Amniotic stem cell (primary cell): ENCODE measurements at places on chromosomes 5 and 9.
A peak's percentile ranks its signal among the peaks of the same experiment; 100 is the strongest.

- no peak for DNase-seq
These were observed 17.4 kb downstream of the NRG2 start for GRCh38 chr5:140025736-140026135.

DNA sequence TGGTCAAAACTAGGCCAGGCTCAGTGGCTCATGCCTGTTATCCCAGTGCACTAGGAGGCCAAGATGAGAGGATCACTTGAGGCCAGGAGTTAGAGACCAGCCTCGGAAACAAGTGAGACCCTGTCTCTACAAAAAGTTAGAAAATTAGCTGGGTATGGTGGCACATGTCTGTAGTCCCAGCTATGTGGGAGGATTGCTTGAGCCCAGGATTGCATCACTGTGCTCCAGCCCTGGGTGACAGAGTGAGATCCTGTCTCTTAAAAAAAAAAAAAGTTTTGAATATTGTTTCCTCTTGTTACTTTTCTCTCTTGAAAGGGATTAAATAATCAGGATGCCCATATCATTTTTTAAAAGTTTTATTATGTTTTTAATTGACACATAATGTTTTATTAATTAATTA, 7.6 kb downstream of the ARHGEF37 start:
- no peak for DNase-seq

- no peak for DNase-seq
These were observed 5.5 kb upstream of the CDHR2 start for GRCh38 chr5:176543428-176544182.

- DNase-seq, result no peak
These were observed 7.1 kb upstream of the CORO2A start for GRCh38 chr9:98199388-98200033.

- peak; percentile 34 for DNase-seq
These were observed 76.0 kb downstream of the ARL15 start for GRCh38 chr5:54234304-54234933.

DNA sequence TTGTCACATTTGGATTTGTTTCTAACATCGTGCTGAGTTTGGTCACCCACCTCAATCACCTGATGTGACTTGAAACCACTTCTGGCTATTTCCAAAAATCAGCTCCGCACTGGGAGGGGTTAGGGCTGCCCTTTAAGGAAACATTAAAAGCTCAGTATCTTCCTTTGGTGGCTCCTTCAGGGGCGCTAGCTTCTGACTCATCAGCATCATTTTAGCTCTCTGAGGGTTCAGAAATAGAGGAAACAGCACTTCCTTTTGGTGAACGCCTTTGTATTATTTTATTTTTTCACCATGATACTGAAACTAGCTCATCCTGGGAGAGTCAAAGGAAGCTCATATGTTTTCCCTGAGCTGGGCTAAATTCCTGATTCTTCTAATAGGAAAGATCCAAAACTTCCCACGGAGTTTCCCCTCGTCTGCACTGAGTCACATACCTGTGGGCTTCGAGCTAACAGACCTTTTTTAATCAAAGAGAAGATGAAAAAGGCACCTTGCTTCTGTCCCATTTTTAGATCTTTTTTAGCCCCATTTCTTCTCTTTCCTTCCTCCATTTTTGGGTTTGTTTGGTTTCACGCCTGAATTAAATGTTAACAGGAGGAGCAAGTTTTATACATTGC, 48.2 kb downstream of the ROPN1L start:
- DNase-seq, result no peak

DNA sequence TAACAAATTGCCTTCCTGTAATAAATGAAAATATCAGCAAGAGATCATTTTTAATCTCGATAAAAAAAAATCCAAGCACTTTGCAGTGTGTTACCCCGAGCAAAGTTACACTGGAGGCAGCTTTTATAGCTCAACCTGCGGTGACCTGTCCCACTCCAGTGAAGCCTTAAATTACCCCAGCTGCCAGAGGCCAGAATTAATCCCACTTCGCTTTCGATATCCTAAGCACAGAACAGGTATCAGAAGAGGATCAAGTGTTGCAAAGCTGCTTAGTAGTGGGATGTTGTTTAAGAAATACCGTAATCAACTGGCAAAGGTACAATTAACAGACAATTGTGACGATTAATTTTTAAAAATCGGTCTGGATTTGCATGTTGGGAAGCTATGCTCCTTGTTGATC, 314.0 kb downstream of the AGTPBP1 start:
- DNase-seq, result no peak

- DNase-seq, result no peak
These were observed 52.1 kb upstream of the ERBIN start for GRCh38 chr5:65874241-65874640.

GRCh38 chr9:81632599-81632998, 56.7 kb downstream of the TLE1 start:
- DNase-seq, result peak; percentile 65

DNA sequence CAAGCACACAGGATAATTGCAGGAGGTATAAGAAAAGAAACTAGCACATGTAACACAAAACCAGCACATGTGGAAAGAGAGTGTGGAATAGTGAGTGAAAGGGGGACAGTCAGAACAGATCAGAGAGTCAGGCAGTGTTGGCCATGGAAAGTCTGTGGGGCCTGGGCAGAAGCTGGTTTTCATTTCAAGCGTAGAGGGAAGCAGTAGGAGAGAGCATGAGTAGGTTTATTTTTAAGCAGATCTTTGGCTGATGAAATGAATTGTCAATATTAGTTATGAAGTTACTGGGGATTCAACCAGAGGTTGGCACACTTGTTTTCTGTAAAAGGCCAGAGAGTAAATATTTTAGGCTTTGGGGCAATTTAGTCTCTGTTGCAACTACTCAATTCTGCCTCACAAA, 283.1 kb downstream of the SMARCA2 start:
- DNase-seq, result no peak

GRCh38 chr9:15640121-15640520, 87.3 kb downstream of the CCDC171 start:
- DNase-seq, result no peak

DNA sequence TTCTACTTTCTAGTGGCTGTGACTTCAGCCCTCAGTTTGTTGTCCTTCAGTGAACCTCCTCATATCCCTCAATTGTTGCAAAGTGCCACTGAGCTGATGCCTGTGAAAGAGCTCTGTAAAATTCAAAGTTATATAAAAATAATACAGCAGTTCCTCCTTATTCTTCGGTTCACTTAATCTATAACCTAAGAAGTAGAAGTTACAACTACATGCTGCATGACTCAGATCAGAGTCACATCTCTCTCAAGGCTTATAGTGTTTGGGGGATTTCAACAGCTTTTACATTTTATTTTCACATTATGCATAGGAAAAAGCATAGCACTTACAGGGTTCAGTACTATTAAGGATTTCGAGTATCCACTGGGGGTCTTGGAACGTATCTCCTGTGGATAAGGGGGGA, 25.1 kb upstream of the GCNT1 start:
- no peak for DNase-seq

DNA sequence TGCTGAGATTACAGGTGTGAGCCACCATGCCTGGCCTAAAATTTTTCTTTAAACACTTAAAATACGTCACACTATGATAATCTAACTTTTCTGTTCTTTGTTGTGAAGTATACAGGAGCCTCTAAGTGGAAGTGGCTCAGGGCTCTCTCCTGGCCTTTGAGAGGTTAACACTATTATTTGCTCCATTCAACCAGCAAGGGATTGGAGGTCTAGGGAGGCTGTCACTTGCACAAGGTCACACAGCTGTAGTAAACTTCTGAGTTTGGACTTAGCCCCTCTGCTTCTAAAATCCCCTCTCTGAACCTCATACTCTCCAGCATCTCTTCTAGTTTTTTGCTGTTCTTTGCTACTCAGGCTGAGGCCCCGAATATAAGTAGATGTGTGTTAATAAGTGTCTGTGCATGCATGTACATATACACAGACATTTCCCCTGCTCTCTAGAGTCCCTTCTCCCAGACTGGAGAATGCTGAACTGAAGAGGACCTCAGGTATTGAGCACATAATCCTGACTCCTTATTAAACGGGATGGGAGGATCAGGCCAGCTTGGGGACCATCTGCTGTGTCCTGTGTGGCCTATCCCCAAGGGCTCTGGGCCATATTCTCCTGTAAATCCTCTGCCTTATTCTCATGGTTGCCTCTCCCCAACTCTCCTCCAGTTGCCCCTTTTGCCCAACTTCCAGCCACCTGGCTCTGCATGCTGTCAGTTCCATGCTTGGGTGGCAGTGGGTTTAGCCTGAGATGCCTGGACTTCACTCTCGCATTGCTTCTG, 87.0 kb upstream of the SPRY4 start:
- no peak for DNase-seq

DNA sequence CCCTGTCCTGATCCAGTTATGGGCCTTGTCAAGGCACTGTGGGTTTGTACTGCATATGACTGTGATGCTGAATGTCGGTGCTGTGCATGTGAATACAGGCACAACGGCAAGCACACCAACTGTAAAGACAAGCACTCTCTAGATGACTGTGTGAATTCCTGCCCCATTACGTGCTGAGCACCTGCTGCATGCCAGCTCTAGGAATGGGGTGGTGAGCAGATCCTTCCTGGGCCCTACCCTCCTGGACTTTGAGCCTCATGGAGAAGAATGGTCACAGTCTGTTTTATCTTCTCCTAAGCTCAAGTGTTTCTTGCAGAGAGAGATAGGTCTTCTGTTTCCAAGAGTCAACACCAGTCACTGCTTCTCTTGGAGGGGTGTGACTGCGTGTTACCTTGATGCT, 56.0 kb upstream of the RARS1 start:
- DNase-seq, result no peak

DNA sequence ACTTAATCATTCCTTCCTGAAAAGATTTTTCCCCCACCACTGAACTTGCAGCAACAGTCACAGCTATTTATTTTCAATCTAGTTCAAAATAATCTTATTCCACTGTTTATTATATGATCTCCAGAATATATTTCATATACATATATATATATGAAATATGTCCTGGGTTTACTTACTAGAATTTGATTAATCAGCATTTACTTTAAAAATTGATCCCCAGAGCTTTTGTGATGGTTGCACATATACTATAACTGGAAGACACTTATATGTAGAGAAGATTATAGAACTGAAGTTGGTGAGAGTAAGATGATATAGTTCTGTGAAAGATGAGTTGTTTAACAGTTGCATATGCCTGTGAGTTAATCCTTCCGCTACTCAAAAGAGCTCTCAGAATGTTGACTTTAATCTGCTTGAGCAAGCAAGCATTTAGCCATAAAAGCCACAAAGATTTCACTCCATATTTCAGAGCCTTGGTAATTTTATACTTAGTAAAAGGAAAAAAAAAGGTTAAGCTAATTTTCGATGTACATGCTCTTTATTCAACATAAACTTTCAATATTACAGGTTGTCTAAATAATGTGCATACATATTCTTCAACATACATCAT, 399.3 kb upstream of the CDH9 start:
- DNase-seq, result no peak

- no peak for DNase-seq
These were observed 179.9 kb downstream of the PCSK1 start for GRCh38 chr5:96253140-96253539.

DNA sequence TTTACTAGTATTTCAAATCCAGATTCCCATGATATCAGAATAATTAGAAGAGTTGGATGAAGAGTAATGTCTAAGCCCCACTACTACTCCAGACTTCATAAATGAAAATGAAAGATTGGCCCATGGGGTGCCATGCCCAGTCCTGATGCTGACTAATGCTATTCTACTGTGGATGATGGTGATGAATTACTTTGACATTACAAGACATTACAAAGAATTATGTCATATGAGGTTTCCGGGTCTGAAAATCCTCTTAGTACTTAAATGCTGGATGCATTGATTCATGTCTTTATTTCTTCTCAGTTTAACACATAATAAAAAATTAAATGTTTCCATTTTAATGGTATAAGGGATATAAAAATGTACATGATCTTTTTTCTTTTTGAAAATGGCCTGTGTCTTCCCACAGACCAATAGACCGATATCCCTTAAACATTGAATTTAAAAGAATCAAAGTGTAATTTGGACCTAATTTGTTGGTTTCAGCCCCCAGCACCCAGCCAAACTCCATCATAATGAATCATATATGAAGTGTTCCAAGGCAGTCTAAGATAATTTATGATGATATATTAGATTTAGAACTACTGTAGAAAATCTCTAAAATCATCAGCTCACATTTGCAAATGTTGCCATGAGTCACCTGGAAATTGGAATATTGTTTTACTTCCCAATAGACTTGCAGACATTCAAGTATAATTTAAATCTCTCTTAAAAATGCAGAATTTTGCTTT, 223.6 kb upstream of the SGCD start:
- DNase-seq, result peak; percentile 21

DNA sequence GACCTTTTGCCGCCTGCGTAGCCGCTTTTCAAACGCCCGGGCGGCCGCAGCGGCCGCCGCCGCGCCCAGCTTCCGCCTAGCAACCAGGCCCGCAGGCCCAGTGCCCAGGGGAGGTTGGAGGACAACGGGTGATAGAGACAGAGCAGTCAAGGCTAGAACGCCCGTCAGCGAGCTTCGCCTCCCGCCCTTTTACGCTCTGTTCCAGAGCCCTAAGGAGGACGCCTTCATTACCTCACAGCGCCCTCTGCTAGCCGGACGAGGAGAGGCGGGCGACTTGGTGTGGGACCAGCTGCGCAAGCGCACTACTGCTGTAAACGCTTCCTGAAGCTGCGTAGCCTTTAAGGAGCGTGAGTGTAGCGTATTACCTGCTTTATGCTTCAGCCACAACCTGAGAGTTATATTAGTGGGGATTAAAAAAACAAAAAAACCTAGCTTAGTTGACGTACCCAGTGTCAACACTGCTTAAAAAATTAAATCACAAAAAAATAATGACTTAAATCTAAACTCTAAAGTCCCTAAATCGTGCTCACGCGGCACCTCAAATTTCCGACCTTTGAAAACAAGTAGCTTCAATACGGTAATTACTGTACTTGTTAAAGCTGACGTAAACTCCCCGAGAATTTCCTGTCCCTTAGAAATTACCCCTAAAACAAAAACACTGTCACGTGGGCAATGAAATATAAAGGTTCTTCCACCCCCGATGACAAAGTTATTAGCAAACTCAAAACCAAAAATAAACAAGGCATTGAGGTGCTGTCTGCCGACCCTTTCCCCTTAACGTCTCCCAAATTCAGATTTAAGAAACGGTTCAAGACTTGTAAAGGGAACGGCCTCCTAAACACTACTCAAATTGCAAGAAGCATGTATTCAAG, at the start of gene CEP120:
Gene CEP120 (minus strand): TSS at position 126 of the 872 bp plus-strand sequence. CDS start 405 bp downstream, outside the sequence.
- peak; percentile 98 for DNase-seq

GRCh38 chr9:94168203-94169000, 84.1 kb downstream of the PTPDC1 start:
- no peak for DNase-seq

DNA sequence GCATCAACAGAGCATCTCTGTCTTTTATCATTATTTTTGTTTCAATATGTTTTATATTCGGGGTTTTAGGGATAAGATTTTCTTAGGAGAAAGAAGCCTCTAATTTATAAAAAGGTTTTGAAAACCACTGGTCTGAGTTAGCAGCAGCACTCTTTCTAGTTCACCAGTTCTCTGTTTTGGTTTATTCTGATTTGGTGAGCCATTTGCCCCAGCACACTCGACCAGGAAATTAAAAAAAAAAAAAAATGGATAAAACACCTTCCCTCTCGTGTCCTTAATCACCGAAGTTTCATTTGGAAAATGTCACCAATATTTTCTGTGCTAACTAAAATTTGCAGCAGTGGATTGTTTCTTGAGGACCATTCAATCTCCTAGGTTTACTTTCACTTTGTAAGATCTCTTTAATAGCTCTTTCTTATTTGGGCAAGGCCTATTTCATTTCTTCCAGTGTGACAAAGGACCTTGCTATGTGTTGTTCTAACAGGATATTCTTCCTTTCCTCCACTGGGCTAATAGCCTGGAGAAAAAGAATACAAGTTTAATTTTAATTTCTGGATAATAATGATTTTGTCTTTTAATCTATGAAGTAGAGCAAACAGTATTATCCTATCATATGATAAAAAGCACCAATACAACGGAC, 57.8 kb upstream of the ANXA1 start:
- no peak for DNase-seq

- DNase-seq, result no peak
These were observed 37.6 kb downstream of the MAST4 start for GRCh38 chr5:66633754-66634153.
